ENCODE measurements at places on chromosomes 2 and 18.

GRCh38 chr2:186984966-186985365 lies 136.0 kb upstream of the ZSWIM2 start:
- no peaks in the 10 kb centered on the region for H3K27me3 ChIP-seq
- no peak overlapping the region for H3K27ac ChIP-seq
- H3K36me3 ChIP-seq, result no peaks in the 10 kb centered on the region
- no peak for DNase-seq

GRCh38 chr18:63131959-63132818 lies 187.4 kb downstream of the BCL2 start:
- H3K4me1 ChIP-seq, result peaks cover 58% of the 10 kb centered on the region
- peak overlapping the region; percentile 70 for H3K27ac ChIP-seq
- no peaks in the 10 kb centered on the region for H3K27me3 ChIP-seq
- H3K4me3 ChIP-seq, result no peak overlapping the region
- peaks cover 57% of the 10 kb centered on the region for H3K36me3 ChIP-seq

GRCh38 chr2:69997015-69997830 lies 35.8 kb upstream of the ASPRV1 start:
- H3K36me3 ChIP-seq, result peaks cover 2% of the 10 kb centered on the region
- H3K27ac ChIP-seq, result peak overlapping the region; percentile 22
- no peaks in the 10 kb centered on the region for H3K27me3 ChIP-seq
- H3K4me3 ChIP-seq, result no peak overlapping the region
- peaks cover 20% of the 10 kb centered on the region for H3K4me1 ChIP-seq

DNA sequence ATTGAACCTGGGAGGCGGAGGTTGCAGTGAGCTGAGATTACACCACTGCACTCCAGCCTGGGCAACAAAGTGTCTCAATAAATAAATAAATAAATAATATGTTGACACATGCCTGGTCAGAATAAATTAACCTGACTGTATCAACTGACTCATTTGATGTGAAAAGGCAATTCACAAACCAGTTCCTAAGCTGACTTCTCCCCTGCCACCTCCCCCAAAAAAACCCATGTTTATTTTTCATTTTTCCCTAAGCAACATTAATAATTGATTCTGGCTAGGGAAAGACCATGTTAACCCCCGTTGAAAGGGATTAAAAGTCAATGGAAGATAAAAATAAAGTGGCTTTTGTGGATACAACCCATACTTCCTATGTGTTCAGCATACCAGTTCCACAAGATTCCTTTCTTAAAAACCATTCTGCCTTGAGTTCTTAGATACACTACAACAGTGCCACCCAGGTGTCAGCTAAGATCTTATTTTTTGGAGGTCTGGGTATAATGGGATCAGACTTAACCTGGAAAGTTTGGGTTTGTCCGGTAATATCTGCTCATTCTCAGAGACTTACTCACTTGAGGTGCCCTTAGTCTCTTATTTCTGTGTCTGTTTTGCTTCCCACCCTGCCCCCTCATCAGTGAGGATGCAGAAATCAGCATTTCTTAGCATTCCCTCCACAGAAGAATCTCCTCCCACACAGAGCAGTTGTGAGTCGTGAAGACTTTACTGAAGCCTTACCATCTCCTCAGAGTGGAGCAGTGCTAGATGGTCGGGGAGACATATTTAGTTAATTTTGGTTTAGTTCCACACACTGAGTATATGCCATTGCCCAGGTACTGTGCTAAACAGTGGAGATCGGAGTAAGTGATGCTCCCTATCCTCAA lies 10.1 kb upstream of the MCFD2 start:
- no peak overlapping the region for H3K4me3 ChIP-seq
- H3K36me3 ChIP-seq, result peaks cover 27% of the 10 kb centered on the region
- no peaks in the 10 kb centered on the region for H3K27me3 ChIP-seq
- H3K27ac ChIP-seq, result no peak overlapping the region
- no peak for DNase-seq
- H3K4me1 ChIP-seq, result peaks cover 23% of the 10 kb centered on the region

DNA sequence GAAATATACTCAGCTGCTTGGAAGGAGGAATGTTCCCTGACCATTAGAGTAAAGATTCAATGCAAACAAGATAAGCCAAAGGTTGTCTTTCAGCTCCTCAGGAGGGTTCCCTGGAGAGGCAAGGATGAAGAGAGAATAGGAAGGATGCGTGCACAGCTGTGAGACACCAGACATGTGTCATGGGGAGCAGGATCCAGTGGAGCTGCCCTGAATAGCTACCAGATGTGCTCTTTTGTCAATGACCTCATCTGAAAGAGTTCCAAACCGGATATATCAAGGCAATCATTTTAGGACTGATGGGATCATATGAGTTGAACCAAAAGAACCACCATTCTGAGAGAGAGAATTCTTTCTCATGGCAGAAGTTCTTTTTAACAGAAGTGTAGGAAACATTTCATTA lies 490.6 kb downstream of the IRS1 start:
- H3K27ac ChIP-seq, result no peak overlapping the region
- no peaks in the 10 kb centered on the region for H3K4me1 ChIP-seq
- no peaks in the 10 kb centered on the region for H3K27me3 ChIP-seq

DNA sequence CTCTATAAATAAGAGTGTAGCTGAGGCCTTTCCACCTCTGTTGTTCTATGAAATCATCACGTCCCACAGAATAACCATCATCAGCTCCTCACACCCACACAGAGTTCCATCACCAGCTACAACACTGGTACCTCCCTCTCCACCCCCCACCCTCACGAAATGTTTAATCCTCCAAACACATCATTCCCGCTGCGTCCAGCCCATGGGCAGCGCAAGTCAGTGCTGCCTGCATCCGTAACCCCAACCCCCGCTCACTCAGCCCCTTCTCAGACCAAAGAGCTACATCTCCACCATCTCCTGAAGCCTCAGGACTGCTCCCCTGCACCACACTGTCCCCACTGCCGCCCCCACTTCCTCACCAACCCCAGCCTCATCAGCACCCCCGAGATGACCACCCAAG lies 19.4 kb downstream of the DNMT3A start:
- peaks cover 29% of the 10 kb centered on the region for H3K36me3 ChIP-seq
- no peaks in the 10 kb centered on the region for H3K27me3 ChIP-seq
- H3K4me1 ChIP-seq, result peaks cover 35% of the 10 kb centered on the region
- H3K27ac ChIP-seq, result peak overlapping the region; percentile 86
